Left lobe of liver (tissue), 2 donors: ENCODE measurements at places on chromosomes 3 and 15.

- no peak for DNase-seq
Measured at GRCh38 chr3:123416647-123417046, 32.2 kb downstream of the ADCY5 start.

DNA sequence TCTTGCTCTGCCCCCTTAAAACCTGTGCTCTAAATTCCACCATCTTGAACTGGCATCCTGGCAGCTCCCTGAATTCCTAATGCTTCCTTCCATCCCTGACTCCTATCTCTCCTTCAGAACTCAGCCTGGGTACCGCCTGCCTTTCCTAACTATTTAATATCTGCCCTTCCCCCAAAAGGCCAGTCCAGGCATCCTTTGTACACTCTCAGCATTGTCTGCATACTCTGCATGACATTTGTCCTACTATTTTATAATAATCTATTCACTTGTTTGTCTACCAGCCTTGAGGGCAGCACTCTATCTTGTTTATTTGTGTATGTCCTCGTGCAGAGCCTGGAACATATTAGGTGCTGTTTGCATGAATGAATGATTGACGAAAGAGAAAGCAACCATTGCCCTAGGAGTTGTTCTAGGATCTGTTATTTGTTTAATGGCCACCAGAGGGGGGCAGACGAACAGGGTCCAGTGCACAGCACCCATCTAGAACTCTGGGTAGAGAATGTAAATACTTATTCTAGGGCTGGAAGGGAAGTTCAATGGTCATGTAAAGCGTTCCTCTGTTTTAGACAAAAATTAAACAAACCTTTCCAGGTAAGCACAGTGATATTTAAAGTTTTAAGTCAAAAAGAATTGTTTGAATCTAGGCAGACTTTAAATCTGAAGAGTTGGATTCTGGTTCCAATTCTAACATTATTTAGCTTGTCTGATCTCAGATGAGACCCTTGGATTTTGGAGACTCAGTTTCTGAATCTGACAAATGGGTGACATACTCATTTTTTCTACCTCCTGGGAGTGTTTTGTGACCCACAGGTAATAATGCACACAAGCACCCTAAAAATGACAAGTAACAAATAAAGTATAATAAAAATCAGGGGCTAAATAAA lies 125.8 kb upstream of the GALNT15 start:
- peak; percentile 50 for DNase-seq

GRCh38 chr15:78842519-78842918 lies 30.2 kb upstream of the MORF4L1 start:
- DNase-seq = no peak

GRCh38 chr15:64667736-64668161 lies 107.6 kb downstream of the RBPMS2 start:
- DNase-seq = no peak

DNA sequence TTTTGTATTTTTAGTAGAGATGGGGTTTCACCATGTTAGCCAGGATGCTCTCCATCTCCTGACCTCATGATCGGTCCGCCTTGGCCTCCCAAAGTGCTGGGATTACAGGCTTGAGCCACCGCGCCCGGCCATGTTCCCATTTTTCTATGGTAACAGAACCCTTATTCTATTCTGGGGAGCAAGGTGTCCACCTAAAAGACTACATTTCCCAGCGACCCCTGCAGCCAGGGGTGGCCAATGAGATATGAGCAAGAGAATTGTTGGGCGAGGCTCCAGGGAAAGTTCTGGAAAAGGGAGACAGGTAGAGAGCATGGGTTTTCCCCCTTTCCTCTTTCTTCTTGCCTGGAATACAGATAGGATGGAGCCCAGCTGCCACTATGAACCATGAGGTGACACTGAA lies 96.9 kb downstream of the LINGO1 start:
- DNase-seq = no peak

GRCh38 chr3:104582092-104582491 lies 784.6 kb upstream of the ALCAM start:
- no peak for DNase-seq
